NCI-H1694 treated with DMSO at 0.1 percent for 48 hours (cell line): ENCODE measurements at places on chromosomes 12 and 14.

DNA sequence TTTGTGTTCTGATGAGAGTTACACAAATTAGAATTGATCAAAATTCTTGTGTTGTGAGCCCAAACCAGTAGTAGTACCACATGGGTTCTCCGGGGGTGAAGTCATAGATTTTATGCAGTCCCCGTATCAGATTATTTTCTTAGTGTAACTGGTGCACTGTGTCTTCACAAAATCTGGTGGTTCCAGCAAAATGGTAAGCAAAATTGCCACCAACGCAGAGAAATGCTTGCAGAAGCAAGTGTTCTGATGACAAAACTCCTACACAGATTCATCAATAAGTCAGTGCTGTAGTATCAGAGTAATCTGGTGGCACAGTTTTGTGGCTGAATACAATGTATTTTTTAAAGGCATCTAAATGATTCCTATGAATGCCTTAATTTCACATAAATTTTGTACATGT lies 1.3 kb upstream of the CACNA2D4 start:
- no peak for DNase-seq

- DNase-seq = no peak
Observed at GRCh38 chr14:88248606-88249005, 74.5 kb downstream of the KCNK10 start.

DNA sequence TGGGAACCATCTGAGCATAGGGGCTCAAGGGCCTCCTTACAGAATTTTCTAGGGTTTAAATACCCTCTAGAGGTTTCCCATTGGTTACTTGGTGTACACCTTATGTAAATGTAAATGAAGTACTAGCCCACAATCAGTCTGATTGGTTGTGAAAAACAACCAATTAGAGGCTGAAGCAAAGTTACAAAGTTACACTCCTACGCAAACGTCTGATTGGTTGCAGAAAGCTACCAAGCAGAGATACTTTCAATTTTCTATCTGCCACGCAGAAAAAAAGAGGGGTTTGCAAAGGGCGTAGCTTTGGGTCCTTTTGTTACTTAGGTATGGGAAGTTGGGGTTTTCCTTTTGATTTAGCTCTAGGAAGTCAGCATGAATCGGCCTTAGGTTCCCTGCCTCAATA lies 1.8 kb upstream of the TMEM19 start:
- no peak for DNase-seq

GRCh38 chr12:126608607-126609175 lies 1543.5 kb downstream of the AACS start:
- no peak for DNase-seq

GRCh38 chr12:101933866-101934514 lies 56.6 kb downstream of the DRAM1 start:
- no peak for DNase-seq

GRCh38 chr12:44972746-44973421 lies 78.0 kb downstream of the DBX2 start:
- no peak for DNase-seq
